Activated CD8-positive, alpha-beta T cell treated with anti-CD3 and anti-CD28 coated beads, Interleukin-2, amount 10 ng/mL, durations not matched to agents 7 days and 5 days (primary cell): ENCODE measurements at places on chromosomes 5 and 9. TPM values are rescaled to one million over a fixed set of nuclear protein-coding genes. Genes with fewer than 3 reads are reported as not detected.
A peak's percentile ranks its signal among the peaks of the same experiment; 100 is the strongest.

DNA sequence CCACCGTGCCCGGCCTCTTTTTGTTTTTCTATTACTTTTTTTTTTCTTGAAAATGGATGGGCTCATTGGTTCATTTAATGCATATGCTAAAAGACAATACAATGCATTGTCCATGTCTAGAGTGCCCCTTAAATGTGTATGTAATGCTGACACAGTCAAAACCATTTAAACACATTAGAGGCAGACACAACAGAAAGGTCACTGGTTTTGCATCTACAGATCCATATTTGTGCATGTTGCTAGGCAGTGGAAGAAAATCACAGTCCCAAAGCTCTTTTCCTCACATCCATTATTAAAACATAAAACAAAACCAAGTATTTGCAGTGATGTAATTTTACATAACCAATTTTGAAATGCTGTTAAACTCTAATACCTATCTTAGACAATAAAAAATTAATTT is 389.0 kb downstream of the TAF11L14 start:
- H3K27ac ChIP-seq = no peak overlapping the region
- no peaks in the 10 kb centered on the region for H3K4me1 ChIP-seq
- no peaks in the 10 kb centered on the region for H3K36me3 ChIP-seq
- DNase-seq = no peak
- no peak overlapping the region for H3K4me3 ChIP-seq

- DNase-seq = no peak
- no peak overlapping the region for H3K27ac ChIP-seq
- H3K36me3 ChIP-seq = no peaks in the 10 kb centered on the region
- H3K27me3 ChIP-seq = no peaks in the 10 kb centered on the region
- H3K4me3 ChIP-seq = no peak overlapping the region
Observed at GRCh38 chr5:121055586-121055985, 591.5 kb downstream of the PRR16 start.

DNA sequence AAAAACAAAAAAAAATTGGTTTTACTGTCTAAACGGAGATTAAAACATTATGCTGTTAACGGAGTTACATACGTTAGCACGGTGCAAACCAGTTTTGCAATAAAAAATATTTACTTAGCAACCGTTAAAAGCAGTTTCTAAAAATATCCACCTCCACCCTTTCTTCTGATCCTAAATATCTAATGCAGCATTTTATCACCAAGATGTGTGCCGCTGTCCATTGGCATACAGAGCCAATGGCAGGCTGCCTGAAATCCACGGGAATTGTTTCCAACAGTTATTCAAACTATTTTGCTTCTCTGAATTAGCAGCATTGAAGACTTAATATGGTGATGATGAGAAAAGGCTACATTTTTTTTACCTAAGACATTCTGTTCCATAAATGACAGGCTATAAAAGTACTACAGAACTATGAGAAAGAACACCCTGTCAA is 61.6 kb downstream of the CSNK1A1 start:
- no peak overlapping the region for H3K4me3 ChIP-seq
- no peak for DNase-seq
- H3K27ac ChIP-seq = no peak overlapping the region
- no peaks in the 10 kb centered on the region for H3K4me1 ChIP-seq
- peaks cover 9% of the 10 kb centered on the region for H3K27me3 ChIP-seq

- no peak for DNase-seq
- no peaks in the 10 kb centered on the region for H3K4me1 ChIP-seq
- H3K27me3 ChIP-seq = no peaks in the 10 kb centered on the region
- no peak overlapping the region for H3K4me3 ChIP-seq
- no peak overlapping the region for H3K27ac ChIP-seq
- H3K36me3 ChIP-seq = no peaks in the 10 kb centered on the region
Observed at GRCh38 chr5:25362799-25363198, 718.0 kb upstream of the CDH10 start.

DNA sequence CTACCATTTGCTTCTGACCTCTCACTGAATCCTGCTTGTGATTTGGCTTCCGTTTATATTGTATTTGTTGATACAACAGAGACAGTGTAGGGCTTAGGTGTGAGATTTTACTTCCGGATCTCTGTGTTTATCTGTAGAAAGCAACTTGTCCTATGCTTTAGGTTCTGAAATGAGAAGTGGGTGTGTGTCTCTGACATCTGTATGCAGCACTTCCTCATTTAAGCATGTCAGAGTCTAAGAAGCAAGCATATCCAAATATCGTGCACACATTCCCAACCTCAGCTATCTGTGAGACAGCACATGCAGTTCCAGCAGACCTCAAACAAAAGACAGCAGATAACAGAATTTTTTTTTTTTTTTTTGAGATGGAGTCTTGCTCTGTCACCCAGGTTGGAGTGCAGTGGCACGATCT is 16.3 kb downstream of the KLF9 start:
- DNase-seq = no peak
- H3K36me3 ChIP-seq = no peaks in the 10 kb centered on the region
- peak overlapping the region; percentile 51 for H3K4me3 ChIP-seq
- H3K27me3 ChIP-seq = no peaks in the 10 kb centered on the region
- peak overlapping the region; percentile 79 for H3K27ac ChIP-seq

GRCh38 chr9:108786901-108787689 is 68.7 kb downstream of the ACTL7B start:
- H3K4me1 ChIP-seq = peaks cover 9% of the 10 kb centered on the region
- no peak overlapping the region for H3K27ac ChIP-seq
- peaks cover 5% of the 10 kb centered on the region for H3K27me3 ChIP-seq
- H3K4me3 ChIP-seq = no peak overlapping the region

GRCh38 chr5:91864962-91865361 is 481.8 kb upstream of the ARRDC3 start:
- H3K27me3 ChIP-seq = no peaks in the 10 kb centered on the region
- no peak overlapping the region for H3K4me3 ChIP-seq
- no peaks in the 10 kb centered on the region for H3K36me3 ChIP-seq
- H3K27ac ChIP-seq = no peak overlapping the region
- DNase-seq = no peak

DNA sequence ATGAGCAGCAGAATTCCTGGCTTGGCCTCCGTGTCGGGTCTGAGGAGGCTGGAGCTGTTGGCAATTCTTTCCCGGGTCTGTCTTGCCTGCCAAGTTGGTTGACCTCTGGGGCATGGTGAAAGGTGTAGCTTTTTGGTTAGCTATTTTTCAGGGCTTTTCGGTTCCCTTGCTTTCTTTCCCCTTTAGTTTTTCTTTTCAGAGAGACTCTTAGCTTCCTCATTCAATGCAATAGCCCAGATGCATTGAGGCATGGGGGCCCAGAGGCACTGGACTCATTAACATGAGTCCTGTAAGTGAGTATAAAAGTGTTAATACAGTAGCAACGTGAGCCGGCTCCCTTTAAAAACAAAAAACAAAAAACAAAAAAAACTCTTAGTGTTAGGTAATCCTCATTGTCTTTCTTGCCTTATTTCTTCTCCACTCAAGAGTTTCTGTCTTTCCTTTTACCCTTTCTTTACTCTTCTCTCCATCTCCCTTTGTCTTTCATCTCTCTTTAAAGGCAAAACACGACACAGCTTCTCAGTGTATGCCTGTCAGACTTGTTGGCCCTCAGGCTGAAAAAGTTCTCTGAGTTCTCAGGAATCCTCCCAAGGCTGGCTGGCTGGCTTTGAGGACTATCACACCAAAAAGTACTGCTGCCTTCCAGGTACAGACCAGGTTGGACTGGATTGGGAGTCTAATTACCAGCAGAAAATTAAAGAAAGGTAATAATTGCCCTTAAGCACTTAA is 289.9 kb upstream of the TUT7 start:
- DNase-seq = no peak
- no peak overlapping the region for H3K27ac ChIP-seq
- no peaks in the 10 kb centered on the region for H3K4me1 ChIP-seq
- no peak overlapping the region for H3K4me3 ChIP-seq
- no peaks in the 10 kb centered on the region for H3K27me3 ChIP-seq
- no peaks in the 10 kb centered on the region for H3K36me3 ChIP-seq

GRCh38 chr5:158700231-158701006 is 399.3 kb downstream of the EBF1 start:
- H3K36me3 ChIP-seq = no peaks in the 10 kb centered on the region
- H3K27ac ChIP-seq = no peak overlapping the region
- DNase-seq = no peak
- H3K27me3 ChIP-seq = no peaks in the 10 kb centered on the region

Gene CATSPER3
- 0.89 TPM for total RNA-seq

Gene PIP5K1B
- total RNA-seq = 0.16 TPM

Gene NUTM2G
- total RNA-seq = not detected

Gene CAAP1
- 20.9 TPM for total RNA-seq
